DMS79 (cell line): ENCODE measurements at places on chromosomes 12 and 14.

GRCh38 chr12:93390549-93391297, 13.0 kb downstream of the NUDT4 start:
- DNase-seq: no peak

GRCh38 chr12:105835580-105836241, 303.0 kb downstream of the NUAK1 start:
- no peak for DNase-seq

DNA sequence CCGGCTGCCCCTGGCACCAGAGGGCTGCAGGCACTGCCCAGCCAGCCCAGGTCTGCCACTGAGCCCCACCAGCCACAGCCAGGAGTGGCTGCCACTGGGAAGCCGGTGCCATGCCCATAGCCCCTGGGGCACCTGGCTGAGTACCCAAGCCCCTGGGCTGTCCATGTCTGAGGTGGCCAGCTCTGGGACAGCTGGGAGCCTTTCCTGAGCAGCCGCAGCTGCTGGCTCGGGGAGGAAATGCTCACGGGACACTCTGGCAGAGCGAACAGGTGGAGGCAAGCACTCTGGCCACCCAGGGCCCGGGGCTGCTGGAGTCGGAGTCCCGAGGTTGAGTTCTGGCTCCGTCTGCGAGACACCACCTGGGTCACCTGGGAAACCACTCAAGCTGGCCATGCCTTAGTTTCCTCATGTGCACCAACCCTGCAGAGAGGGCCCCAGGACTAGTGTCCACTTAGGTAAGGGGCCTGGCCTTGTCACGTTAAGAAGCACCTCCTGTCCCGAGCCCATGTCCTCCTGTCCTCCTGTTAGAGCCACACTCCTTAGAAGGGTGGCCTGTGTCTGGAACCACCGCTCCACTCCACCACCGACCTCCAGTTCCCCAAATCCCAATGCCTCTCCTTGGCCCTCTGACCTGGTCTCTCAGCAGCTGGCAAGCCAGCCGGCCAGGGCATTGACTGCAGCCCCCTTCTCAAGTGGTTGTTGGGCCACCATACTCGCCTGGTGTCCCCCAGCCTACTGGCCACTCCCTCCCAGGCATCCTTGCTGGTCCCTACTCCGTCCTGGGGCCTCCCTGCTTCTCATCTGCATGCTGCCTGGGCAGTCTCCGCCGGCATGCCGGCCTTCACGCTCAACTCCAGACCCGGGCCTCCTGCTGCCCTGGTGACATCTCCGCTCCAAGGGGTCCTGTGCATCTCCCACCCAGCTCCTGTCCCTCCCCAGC, 45.3 kb downstream of the BEGAIN start:
- DNase-seq: no peak

GRCh38 chr12:125696054-125696453, 630.8 kb downstream of the AACS start:
- DNase-seq: no peak

GRCh38 chr14:84782902-84783301, 747.0 kb upstream of the FLRT2 start:
- no peak for DNase-seq

DNA sequence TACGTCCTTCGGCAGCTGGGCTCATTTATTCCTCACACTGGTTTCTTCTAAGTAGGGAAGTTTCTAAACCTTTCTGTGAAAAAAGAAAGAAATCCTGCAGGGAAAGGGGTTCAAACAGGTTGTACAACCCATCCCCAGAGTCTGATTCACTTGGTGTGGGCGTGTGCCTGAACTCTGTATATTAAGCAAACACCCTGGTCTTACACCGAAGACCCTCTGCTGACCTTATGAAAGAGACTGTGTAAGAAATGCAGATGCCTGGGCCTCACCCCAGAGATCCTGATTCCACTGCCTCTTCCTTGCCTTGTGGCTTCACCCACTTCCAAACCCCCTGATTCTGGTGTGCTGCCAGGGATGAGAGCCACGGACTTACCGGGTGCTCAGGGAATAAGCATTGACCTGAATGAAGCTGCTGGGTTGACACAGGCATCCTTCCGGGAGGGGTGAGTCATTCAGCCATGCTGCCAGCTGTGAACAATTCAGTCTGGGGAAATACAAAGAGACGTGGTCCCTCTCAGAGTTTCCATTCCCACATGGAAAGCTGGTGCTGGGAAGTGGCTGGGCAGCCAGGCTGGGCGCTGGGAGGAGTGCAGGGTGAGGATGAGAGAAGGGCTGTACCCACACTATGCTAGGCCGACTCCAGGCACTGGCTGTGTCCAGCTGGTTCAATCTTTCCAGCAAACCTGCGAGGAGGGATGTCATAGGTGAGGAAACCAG, 26.5 kb upstream of the ACTN1 start:
- no peak for DNase-seq

- no peak for DNase-seq
Measured at GRCh38 chr12:4164188-4164558, 109.4 kb upstream of the CCND2 start.

DNA sequence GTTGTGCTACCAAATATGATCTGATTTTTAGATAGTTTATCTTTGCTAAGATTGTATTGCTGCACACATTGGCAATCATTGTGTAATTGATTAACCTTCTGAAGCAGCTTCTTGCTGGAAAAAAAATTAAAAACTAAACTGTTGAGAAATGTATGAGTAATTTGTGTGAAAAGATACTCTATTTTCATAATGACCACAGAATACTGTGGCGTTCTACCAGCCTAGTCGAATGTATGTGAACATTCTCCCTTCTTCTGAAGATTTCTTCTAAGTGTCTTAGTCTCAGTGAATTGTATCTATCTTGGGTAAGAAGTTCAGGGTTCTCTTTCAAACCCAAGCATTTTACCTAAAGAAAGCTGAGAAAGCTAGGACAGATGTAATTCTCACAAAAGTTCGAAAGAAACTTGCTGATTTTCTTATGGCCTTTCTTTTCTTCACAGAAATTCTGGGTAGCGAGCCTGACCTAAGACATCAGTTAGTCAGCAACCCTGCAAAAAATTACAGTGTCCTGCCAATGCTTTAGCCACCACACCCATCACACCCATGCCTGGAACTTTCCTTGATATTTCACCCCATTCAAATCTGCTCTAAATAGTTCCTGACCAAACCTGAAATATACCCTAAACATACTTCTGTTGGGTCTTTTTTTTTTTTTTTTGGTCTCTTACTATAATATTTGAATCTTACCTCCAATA, 27.1 kb upstream of the C12orf71 start:
- no peak for DNase-seq

GRCh38 chr12:58453306-58453705, 467.0 kb downstream of the LRIG3 start:
- DNase-seq: no peak

DNA sequence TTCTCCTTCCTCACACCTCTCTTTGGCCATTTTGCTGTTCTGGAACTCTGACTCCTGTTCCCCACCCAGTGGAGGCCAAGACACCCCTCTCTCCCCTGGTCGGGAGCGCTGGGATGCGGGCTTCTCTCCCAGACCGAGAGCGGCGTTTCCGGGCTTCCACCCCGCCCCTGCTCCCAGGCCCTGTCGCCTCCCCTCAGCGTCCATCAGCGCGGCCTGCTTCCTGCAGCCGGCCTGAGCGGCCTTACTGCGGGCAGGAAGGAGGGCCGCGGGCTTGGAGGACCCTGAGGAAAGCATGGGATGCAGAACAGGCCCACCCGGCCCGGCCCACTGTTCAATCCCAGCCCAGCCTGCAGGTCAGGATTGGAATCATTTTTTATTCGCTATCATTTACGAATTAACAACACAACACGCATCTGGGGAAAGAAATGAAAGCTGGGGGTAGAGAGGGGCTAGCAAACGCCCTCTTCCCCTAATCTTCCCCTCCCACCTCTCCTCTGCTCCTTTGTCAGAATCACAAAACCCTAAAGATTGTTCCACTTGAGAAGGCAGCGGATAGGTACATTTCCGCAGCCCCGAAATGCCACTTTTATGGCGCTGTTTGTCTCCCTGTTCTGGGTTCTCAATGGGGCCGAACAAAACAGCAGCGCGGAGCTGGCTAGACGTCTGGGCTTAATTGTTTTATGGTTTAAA, 3.8 kb upstream of the HOXC8 start:
- DNase-seq: no peak

DNA sequence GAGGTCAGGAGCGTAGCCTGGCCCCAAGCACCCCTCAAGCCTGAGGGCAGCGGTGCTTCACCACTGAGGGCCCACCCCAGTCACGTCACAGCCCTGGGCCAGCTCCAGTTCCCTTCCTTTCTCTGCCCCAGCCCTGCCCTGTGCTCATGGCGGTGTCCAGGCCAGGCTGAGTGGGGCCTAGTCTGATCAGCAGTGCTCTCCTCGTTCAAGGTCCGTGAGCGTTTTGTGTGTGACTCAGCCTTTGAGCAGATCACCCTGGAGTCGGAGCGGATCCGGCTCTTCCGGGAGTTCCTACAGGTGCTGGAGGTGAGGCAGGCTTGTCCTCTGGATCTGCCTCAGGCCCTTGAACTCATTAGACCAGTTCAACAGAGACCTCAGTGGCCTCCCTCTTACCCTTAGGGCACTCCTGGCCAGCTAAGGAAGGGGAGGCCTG, 19.0 kb downstream of the PRPF40B start:
- no peak for DNase-seq

DNA sequence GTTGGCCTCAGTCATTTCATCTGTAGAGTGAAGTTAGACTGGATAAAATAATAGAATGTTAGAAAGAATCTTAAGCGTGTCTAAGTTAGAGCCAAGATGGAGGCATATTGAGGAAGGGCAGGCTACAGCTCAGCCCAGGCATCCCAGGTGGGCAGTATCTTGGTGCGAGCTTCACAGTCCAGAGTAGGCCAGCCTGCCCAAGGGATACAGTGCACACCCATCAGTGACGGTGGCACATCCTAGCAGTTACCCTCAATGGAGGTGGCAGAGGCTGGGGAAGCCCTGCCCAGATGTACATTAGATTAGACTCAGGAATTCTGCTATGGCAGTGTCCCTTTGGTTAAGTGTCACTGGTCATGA, 21.5 kb downstream of the TULP3 start:
- DNase-seq: no peak

DNA sequence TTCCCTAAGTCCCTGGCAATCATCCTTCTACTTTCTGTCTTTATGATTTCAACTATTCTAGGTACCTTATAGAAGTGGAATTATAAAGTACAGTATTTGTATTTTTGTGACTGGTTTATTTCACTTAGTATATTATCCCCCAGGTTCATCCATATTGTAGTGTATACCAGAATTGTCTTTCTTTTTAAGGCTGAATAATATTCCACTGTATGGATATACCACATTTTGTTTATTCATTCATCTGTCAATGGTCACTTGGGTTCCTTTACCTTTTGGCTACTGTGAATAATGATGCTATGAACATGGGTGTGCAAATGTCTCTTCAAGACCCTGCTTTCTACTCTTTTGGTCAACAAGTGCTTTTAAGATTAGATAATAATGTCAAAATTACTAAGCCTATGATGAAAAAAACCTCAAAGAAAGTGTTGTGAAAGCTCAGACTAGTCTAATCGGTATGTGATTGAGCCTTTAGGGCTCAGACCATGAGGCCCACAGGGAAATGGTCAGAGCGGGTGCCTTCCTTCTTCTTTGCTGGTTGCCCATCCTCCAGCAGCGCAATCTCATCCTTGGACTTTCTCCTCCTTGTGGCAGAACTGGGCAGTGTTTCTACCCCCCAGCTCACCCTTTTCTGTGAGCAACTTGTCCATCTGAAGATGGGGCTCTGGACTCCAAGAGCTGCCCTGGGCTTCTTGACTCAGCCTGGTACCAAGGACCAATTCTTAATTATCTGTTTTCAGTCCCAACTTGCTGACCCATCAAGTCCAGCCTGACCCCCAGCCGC, 105.4 kb downstream of the TTC8 start:
- DNase-seq: no peak

- no peak for DNase-seq
Measured at GRCh38 chr12:79400481-79400880, 290.3 kb downstream of the PAWR start.

DNA sequence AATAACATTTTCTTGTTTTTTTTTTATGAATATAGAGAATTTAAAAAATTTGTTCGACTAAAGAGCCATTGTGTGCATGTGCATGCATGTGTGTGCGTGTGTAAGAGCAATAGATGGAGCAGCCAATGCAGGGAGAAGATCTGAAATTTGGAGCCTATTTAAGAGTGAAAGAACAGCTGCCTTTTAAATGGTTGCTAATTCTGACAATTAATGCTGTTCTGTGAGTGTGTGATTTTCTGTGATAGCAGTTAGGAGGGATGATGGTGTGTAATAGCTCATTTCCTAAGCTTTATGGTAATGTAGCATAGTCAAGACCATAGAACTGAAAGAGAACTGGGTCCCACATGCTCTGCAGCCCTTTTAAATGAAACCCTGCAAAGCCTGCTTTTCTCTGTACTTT, 137.9 kb downstream of the NRXN3 start:
- DNase-seq: no peak

DNA sequence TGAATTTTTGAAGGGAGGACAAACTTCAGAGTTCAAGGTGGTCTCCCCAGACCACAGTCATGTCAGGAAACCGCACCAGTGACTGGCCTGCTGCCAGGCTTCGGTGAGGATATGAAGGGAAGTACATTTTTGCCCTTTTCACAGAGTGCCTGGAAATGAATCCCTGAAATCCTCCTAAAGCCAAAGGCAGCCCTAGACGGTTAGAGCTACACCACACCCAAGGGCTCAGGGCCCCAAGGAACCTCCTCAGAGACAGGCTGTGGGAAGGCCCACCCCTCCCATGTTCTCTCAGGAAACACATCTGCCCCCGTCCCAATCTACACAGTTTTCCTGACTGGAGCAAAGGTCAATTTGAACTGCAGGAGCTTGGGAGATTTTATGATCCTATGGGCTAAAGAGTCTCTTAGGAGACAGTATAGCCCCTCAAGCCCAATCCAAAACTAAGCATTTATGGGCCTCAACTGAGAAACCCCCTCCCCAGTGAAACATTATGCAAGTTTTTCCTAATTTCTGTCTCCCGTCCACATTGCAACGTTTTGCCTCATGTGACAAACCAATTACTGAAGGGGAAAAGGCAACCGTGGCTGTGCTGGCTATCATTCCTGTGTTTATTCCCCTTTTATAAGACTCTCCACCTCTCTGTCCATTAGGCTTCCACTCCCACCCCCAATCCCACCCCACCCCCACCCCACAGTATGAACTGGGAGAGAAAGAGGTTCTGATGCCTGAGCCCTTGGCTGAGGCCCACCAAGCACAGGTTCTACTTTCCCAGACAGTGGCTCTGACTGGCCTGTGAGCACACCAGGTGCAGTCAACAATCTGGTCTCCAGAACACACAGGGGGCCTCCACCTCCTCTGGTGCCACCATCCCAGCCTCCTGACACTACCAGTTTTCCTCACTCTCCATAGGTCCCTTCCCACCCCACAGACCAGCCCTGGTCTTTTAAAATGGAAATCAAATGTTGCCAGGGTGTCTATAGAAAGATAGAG, 9.6 kb upstream of the RNASE1 start:
- DNase-seq: no peak

GRCh38 chr12:47856094-47856493, 36.4 kb upstream of the HDAC7 start:
- DNase-seq: no peak

GRCh38 chr12:52204095-52204930, 12.5 kb upstream of the KRT80 start:
- no peak for DNase-seq
